Fibroblast of pulmonary artery (primary cell): ENCODE measurements at places on chromosomes 2 and 18.

GRCh38 chr2:237549643-237550415 is 16.5 kb upstream of the PRLH start:
- DNase-seq = no peak

DNA sequence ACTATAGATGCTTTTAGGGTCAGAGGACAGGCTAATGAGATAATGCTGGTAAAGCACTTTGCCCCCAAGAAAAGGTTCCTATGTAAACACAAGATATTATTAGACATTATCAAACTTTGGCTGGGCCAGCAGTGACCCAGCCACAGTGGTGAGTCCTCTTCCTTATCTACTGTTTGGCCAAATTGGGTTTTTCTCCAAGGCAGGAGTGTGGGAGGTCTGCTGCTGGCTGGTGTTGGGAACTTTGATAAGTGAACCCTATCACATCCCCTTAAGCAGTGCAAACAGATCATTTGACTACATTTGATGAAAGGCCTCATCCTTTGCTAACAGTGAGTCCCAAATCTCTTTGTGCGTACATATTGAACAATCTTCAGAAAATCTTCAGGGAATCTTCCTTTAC is 16.2 kb downstream of the FZD7 start:
- DNase-seq = no peak

DNA sequence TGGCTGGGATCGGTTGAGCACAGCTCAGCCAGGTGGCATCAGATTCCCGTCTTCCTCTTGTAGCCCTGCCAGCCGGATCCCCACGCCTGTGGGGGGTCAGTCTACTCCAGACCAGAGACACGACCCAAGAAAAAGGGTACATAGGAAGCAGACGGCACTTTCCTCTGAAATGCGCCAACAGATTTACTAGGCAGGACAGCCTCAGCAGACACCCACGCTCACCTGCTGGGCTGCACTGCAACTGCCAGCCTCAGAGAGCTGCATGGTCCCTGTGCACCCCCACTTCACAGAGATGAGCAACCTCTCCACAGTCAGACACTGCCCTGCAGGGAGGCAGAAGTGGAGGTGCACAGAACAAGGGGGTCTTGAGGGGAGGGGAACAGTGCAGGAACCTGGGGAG is 75.7 kb upstream of the OTOS start:
- no peak for DNase-seq

DNA sequence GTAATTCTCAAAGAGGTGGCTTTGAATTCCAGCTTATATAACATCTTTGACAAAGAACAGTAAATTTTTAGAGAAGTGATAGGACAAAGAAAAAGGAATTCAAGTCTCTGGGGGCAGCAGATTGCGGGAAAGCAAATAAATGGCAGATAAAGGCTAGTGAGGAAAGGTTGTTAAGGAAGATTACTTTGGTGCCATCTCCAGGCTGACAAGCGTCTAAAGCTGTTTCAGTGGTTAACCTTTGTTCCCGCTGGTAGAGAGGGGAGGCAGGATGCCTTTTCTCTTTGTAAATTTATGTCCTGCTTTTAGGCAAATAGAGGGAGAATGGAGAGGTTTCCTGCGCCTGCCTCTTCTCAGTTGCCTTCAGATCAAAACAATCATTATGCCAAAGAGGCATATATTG is 431.2 kb upstream of the CHST9 start:
- DNase-seq = no peak

DNA sequence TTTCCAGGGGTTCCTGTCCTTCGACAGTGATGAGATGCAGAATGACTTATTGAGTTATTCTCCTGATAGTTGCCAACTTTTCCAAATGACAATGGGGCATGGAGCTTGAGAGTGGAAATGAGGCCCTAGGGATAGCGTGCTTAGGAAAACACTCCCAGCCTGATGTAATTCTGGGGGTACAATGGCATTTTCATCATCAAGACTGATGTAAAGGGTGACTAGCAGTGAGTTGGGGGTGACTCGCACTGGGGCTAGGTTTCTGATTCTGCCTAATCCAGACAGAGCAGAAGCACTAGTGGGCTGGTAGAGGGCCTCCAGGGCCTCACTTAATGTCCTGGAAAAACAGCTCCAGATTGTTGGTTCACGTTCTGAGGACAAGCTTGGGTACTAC is 34.0 kb upstream of the IL37 start:
- DNase-seq = peak; percentile 10

DNA sequence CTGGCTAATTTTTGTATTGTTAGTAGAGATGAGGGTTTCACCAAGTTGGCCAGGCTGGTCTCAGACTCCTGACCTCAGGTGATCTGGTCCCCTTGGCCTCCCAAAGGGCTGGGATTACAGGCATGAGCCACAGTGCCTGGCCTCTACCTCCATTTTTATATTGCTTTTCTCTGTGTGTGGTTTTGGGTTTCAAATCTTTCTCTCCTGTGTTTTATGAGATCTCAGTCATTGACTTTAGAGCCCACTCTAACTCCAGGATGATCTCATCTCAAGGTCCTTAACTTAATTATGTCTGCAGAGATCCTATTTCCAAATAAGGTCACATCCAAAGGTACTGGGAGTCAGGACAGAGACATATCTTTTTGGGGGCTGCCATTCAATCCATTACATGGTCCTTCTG is 24.7 kb downstream of the ARL4C start:
- DNase-seq = no peak

GRCh38 chr2:127611076-127611925 is 34.7 kb upstream of the GPR17 start:
- no peak for DNase-seq

DNA sequence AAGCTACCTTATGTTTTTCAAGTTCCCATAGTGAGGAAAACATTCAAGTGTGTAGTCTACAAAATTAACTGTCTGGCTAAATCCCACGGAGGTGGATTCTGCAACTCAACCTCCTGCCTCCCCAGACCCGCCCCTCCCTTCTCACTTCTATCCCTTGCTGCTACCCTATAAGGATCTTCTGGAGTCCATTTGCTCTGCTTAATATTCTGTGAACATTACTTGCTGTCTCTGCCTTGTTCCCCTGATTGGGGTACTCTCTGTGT is 163.2 kb downstream of the KCNE4 start:
- DNase-seq = no peak

DNA sequence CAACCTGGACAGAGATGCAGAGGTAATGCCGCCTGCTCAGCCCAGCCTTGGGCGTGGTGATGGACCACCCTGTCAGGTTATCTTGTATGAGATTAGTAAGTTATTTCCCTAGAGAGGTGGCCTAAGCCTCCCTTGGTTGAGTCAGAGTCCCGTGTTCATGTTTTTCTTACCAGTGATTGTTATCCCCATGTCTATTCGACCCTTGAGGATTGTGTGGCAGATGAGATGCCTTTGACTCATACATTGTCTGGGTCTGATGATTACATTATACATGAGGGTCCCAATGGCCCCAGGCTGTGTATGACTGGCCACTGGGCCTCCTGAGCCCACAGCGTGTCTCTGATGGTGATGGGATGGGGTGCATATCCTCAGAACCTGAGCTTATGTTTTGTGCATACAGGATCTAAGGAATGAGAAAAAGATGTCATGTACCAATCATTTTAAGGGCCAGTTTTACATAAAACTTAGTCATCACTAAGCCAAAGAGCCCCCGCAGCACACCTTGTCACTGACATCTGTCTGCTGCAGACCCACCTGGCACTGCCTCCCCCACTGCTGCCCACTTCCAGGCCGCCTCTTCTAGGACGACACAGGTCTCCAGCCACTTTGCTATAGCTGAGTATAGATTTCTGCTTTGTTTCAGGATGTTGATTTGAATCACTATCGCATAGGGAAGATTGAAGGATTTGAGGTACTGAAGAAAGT is 7.7 kb downstream of the PPP1R7 start:
- DNase-seq = peak; percentile 37
